Caki2 (cell line): ENCODE measurements at places on chromosomes 6 and 20.

GRCh38 chr20:16257021-16257420 lies 316.2 kb downstream of the KIF16B start:
- no peak for DNase-seq

DNA sequence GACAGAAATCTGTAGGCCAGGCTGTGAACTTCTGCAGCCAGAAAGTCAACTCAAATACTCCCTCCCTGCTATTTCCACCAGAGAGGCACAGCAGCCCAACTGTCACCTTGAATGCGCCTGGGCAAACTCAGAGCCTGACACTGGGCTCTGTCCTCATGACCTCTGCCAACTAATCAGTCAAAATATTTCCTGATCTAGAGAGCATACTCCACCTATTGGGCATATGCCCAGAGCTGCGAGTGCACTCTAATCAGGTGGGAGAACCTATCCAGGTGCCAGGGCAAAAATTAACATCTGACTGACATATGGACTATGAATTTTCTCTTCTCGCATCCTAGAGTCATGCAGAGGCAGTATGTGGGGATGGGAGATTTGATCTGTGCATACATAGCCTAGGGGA lies 406.3 kb upstream of the RUNX2 start:
- no peak for DNase-seq

DNA sequence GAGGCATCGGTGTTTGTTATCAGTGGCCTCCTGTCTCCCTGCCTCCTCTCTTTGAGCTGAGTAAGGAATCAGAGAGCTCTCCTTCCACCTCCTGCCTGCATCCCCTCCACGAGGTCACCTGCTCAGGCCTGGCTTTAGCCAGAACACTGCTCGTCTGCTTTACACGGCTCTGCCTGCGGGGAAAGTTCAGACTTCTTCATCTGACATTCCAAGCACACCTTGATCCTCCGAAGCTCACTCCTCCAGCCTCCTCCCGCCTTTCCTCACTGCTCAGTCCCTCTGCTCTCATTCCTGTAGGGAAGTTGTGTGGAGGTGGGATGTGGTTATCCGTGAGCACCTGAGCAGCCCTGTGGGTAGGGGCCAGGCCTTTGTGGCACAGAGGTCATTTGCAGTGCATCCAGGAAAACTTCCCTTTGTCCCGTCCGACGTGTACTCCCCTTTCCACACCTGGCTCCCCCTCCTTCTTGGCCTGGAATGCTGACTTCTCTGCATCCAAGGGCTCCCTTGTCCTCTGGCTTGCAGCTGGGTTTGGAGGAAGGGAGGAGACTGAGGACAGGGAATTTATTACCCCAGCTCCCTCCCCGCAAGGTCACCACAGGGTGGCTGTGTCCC lies 12.8 kb upstream of the CCDC167 start:
- no peak for DNase-seq

- DNase-seq: no peak
Measured at GRCh38 chr6:143842461-143842901, 657 bp upstream of the LTV1 start.

GRCh38 chr6:20333721-20334269 lies 67.9 kb upstream of the E2F3 start:
- DNase-seq: no peak

DNA sequence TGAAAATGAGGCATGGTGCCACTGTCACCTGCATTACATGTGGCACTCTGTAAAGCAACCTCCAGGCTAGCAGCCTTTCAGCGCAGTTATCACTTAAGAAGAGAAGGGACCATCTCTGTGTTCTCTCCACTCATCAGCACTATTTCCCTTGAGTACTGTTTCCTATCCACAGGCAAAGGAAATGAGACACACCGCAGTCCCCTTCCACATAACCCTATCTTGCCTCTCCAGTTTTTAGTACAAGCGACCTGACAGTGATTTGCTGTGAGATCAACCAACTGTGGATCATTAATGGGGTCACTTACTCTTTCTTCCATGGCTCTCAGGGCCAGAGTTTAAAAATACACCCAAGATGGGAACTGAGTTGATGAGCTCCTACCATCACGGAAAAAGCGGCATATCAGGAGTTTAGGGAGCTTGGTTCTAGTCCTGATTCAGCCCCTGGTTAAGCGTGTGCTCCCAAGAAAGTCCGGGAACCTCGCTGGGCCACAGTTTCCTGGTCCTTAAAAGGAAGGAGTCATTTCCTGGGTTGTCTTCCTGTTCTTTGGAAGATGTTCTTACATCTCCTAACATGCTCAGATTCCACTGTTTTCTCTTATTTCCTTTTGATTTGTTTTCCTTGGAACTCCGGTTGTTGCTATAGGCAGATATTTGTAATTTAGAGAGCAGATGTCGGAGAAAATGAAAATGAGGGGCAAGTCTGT lies 27.3 kb downstream of the PRDM1 start:
- DNase-seq: no peak

- no peak for DNase-seq
Measured at GRCh38 chr6:14397518-14397901, 279.9 kb downstream of the CD83 start.

DNA sequence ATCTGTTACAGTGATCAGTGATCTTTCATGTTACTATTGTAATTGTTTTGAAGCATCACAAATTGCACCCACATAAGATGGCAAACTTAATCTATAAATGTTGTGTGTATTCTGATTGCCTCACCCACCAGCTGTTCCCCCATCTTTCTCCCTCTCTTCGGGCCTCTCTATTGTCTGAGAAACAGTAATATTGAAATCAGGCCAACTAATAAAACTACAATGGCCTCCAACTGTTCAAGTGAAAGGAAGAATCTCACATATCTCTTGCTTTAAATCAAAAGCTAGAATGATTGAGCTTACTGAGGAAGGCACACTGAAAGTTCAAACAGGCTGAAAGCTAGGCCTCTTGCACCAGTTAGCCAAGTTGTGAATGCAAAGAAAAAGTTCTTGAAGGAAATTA lies 141.2 kb downstream of the CDK19 start:
- no peak for DNase-seq

- DNase-seq: peak; percentile 93
Measured at GRCh38 chr20:38184101-38184500, 19.0 kb upstream of the TGM2 start.

DNA sequence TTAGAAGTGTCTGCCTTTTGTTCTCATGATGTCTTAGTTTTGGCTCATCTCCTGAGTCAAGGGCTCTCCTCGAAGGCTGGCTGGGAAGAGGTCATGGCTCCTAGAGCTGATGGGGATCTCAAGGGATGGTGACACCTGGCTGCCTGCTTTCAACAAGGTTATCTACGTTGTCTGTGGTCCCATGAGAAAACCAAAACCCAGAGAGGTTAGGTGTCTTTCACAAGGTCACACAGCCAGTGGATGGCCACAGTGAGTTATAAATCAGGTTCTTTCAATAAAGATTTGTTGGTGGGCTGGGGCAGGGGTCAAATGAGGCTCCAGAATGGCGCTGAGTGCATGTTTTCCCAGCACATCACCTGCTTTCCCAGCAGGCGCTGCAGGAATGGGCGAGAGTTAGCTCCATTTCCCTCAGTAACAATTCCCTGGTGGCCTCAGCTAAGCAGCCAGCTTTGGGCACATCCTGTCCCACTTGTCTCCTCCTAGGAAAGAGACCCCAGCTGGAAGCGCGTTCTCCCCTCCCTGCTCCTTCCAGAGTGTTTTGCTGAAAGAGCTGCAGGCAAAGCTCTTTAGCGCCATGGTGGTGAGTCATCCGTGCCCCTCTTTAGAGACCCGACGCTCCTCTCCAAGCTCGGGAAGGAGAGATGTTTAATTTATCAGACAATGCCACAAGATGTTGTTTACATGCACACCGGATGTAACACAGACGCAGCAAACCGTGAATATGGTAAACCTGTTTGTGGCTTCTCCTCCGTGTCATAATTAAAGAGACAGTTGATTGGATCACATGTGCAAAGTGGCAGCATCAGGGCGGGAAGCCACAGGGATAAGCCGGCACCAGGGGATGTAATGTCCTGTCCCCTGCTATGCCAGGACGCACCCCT lies 109.7 kb downstream of the LRFN2 start:
- DNase-seq: no peak

- DNase-seq: no peak
Measured at GRCh38 chr20:61369731-61370520, 117.9 kb downstream of the CDH4 start.

GRCh38 chr6:79669766-79670165 lies 38.6 kb downstream of the SH3BGRL2 start:
- no peak for DNase-seq

DNA sequence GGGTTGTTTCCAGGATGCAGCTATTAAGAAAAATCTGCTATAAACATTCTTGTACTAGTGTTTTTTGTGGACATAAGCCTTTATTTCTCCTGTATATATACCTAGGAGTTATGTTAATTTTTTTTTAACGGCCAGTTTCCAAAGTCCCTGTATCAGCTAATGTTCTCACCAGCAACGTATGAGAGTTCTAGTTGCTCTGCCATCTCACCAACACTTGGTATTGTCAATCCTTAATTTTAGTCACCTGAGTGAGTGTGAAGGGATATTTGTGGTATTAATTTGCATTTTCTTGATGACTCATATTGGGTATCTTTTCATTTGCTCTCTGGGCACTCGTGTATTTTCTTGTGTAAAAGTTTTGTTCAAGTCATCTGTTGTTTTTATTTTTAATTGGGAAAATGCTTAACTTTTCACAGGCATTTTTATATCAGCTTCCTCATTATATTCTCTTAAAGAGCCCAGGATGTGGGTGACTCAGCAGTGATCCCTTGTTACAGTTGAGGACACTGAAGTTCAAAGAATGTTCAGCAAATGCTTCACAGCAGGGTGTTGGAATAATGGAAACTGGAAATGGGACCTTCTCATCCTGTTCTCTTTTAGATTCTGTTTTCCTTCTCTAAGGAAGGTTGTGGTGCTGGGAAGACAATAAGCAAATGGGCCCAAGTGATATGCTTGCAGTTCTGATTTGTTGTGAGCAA lies 211.7 kb upstream of the PRND start:
- DNase-seq: peak; percentile 48

DNA sequence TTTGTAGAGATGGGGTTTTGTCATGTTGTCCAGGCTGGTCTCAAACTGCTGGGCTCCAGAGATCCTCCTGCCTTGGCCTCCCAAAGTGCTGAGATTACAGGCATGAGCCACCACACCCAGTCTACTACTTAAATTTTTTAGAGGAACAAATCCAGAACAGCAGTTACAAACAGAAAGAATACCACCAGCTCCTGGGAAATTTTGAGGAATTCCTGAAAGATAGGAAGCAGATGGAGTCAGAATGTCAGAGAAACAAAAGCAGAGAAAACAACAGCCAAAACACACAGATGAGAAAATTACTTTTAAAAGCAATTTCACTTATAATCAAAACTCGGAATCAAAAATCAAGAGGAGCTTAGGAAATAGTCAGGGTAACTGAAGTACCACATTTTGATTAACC lies 543.3 kb upstream of the MARCKS start:
- no peak for DNase-seq

DNA sequence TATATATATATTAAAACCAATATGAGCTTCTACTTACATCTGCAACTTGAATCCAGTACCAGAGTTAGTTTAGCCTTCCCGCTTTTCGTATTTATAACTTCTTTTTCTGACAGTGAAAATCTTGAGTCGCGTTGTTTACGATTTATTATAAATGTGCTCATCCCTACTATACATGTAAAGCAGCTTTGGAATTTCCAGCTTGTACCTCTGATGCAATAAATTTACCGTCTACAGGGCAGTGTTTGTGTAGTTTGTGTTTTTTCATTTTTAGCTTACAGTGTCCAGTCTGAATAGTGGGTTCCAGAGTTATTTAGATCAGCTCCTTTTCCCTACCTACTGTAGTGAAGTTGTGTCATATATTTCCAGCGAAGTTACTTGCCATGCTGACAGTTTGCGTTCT lies 66.3 kb downstream of the TIAM2 start:
- DNase-seq: no peak
